ENCODE measurements at places on chromosomes 7 and 10. TPM values are rescaled to one million over a fixed set of nuclear protein-coding genes. Genes with fewer than 3 reads are reported as not detected.

MAT1A gene
- total RNA-seq = not detected

DNA sequence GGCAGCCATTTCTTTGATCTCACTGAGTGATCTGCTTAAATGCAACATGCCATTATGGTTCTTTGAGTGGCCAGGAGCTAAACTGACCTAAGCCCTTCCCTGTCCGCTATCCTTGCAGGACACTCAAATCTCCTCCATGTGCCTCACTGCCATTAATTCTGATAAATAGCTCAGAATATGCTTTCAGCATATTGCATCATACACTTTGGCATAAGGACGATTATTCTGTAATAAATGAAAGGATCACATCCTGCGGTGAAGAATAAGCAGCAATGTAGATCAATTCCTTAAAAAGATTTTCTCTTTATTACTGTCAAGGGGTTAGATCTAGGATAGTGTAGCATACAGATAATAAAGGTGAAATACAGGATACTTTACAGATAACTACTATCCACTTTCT lies 231.8 kb upstream of the CTBP2 start:
- DNase-seq = no peak

DNA sequence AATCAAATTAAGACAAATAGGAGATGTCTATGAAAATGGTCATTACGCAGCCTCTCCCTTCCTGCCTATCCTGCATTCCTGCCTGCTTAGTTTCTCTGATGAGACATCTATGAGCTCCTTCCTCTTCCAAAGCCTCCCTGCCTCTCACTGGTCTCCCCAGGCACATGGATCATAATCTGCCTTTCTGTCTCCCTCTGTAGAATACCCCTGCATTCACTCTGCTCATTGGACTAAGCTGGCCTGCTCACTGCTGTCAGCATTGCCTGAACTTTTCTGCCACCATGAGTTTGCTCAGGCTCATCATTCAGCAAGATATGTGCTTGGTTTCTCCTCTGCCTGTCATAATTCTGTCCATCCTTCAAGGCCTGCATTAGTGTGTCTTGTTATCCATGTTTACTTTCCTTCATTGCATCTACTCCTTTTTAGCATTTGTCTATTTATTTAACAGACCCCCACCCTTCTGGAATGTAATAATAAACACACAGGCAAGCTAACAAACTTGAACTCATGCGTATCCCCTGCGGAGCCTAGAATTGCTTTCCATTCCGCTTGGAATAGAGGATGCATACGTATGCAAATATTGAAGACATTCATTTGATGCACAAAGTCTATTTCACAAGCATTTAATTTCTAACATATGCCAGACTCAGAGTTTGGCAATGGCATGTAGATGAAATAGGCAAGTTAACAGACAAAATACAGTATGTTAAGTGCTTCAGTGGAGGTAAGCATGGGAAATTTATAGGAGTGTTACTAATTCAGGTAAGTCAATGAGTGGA lies 88.3 kb downstream of the PTPRZ1 start:
- no peak for DNase-seq

DNA sequence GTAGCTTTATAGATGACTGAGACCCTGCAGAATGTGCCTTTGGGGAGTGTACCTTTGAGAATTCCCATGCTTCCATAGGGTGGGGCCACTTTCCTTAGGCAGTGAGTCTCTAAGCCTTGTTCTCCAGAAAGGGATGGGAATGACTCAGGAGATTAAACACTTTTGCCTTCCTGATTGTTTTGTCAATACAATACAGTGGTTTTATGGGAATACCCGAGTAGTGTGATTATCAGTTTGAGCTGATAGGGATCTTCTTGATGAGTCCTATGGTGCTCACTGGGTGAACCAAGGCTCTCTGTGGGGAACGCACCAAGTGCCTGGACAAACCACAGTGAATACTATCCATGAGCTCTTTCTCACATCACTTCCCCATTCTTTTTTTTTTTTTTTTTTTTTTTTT lies 6.3 kb downstream of the MYOF start:
- DNase-seq = no peak

GRCh38 chr7:100486753-100487446 lies 3.2 kb downstream of the NYAP1 start:
- no peak for DNase-seq

Data from activated CD8-positive, alpha-beta memory T cell treated with anti-CD3 and anti-CD28 coated beads, Interleukin-2, amount 10 ng/mL, durations not matched to agents 7 days and 5 days (primary cell).